ENCODE measurements at places on chromosomes 4 and X.

- ATAC-seq, result no peak
These were observed 29.7 kb upstream of the CRMP1 start for GRCh38 chr4:5922556-5922955.

DNA sequence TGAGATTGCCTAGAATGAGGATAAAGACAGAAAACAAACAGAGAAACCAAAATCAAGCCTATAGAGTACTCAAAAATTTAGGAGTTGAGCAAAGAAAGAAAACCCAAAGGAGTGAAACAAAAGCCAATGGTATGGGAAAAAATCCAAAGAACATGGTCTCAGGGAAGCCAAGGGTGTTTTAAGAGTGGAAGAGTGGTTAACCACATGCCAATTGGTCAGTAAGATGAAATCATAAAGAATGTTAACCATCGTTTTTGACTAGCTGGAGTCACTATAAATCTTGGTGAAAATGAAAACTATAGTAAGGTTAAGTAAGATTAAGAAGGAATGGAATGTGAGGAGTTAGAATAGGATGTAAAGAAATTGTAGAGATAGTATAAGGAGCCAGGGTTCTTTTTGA lies 64.7 kb upstream of the RPL34 start:
- ATAC-seq, result no peak

- no peak for ATAC-seq
These were observed 52.5 kb downstream of the JADE1 start for GRCh38 chr4:128861856-128862518.

DNA sequence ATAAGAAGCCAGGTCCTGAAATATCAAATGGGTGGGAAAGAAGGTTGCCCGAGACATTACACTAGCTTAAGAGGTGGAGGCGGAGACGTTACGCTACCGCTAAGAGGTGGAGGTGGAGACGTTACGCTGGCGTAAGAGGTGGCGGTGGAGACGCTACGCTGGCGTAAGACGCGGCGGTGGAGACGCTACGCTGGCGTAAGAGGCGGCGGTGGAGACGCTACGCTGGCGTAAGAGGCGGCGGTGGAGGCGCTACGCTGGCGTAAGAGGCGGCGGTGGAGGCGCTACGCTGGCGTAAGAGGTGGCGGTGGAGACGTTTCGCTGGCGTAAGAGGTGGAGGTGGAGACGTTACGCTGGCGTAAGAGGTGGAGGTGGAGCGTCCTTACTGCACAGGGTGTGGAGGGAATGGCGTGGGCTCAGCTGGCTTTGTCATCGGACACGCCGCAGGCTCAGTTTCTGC lies 12.8 kb downstream of the CYP4V2 start:
- ATAC-seq, result peak; percentile 54

GRCh38 chr4:1170976-1171310 lies 1.4 kb downstream of the SPON2 start:
- no peak for ATAC-seq

GRCh38 chrX:9462456-9462855 lies 2.4 kb upstream of the TBL1X start:
- no peak for ATAC-seq

Data from gastroesophageal sphincter (tissue), 4 donors.